WTC11 (cell line): ENCODE measurements at places on chromosomes 1 and 21. TPM values are rescaled to one million over a fixed set of nuclear protein-coding genes. Genes with fewer than 3 reads are reported as not detected.

DNA sequence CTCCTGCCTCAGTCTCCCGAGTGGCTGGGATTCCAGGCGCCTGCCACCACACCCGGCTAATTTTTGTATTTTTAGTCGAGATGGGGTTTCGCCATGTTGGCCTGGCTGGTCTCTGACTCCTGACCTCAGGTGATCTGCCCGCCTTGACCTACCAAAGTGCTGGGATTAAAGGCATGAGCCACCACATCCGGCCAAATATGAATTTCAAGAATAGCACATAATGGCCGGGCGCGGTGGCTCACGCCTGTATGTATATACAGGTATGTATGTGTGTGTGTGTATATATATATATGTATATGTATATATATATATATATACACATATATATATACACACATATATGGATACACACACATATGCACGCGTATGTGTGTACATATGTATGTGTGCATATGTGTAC, 95.2 kb downstream of the ZP4 start:
- no peaks in the 10 kb centered on the region for H3K27me3 ChIP-seq
- H3K27ac ChIP-seq: no peak overlapping the region
- H3K4me1 ChIP-seq: peaks cover 9% of the 10 kb centered on the region
- no peak overlapping the region for H3K4me3 ChIP-seq
- H3K36me3 ChIP-seq: no peaks in the 10 kb centered on the region
- no peak for DNase-seq

DNA sequence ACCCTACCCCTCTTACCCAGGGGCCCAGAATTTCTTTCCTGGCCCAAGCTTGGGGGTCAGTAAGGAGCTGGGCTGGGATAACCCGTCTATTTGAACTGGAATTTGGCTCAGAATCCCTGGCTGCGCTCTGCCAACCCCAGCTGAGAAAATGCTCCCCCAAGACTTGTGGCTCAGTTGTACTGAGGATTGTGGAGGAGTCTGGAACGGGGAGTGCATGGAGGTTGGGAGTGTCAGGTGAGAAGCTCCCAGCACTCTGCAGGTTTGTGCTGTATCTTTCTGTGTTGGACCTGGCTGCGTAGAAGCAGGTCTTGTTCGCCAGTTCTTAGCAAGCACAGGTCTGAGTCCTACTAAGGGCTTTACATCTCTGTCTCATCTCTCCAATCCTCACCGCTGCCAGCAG, 1.6 kb downstream of the TCEA3 start:
- peaks cover 11% of the 10 kb centered on the region for H3K36me3 ChIP-seq
- H3K4me3 ChIP-seq: no peak overlapping the region
- no peak overlapping the region for H3K27ac ChIP-seq
- peaks cover 11% of the 10 kb centered on the region for H3K4me1 ChIP-seq
- no peak for DNase-seq

DNA sequence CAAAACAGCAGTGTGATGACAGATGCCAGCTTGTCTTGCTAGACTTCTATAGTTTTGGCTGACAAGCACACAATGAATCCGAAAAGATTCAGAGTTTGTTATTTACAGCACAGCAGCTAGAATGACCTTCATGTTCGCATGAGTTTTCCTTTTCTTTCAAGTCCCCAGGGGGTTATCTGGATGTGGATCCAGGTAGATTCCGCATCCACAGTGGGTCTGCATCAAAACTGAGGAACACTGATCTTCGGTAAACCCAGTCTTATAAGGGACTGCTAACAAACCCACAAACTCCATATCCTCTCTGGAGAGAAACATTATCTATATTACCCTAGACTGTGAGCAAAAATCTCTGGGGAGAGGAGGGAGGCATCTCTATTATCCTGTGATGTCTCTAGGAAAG, 69.0 kb upstream of the DEPDC1 start:
- no peak overlapping the region for H3K4me3 ChIP-seq
- H3K27ac ChIP-seq: no peak overlapping the region
- no peak for DNase-seq
- no peaks in the 10 kb centered on the region for H3K36me3 ChIP-seq
- no peaks in the 10 kb centered on the region for H3K27me3 ChIP-seq

GRCh38 chr1:230210981-230211336, 143.9 kb downstream of the GALNT2 start:
- H3K36me3 ChIP-seq: peaks cover 2% of the 10 kb centered on the region; the same call in 1 of the 2 replicates
- no peak for DNase-seq

GRCh38 chr1:181813266-181813665, 248.2 kb downstream of the ZNF648 start:
- no peak overlapping the region for H3K4me3 ChIP-seq
- no peak overlapping the region for H3K27ac ChIP-seq
- H3K27me3 ChIP-seq: no peaks in the 10 kb centered on the region

DNA sequence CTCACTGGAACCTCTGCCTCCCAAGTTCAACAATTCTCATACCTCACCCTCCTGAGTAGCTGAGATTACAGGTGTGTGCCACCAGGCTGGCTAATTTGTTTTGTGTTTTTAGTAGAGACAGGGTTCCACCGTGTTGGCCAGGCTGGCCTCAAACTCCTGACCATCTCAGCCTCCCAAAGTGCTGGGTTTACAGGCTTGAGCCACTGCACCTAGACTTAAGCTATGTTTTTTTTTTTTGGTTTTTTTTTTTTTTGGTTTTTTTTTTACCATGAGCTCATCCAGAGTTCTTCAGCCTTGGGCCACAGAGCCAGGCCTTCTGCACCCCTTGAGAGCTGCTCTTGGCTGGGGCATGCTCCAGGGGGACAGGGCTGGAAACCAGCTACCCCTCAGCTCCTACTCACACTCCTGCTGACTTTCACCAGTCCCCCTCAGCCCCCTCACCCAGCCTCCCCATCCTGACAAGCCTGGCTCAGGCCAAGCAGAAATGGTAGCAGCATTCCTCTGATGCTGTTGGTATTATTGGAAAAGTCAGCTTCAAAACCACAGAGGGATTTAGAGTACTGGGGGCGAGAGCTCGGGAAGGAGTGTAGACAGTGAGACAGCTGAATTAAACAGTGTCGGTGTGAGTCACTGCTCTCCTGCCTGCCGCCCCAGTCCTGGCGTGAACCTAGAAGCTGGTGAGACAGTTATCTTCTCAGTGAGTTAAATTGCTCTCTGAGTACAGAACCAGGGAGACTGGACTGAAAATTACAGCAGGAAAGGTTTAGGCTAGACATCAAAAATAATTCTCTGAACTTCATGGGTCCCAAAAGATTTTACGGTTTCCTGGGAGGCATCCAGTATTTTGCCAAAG, 63.7 kb downstream of the NAV1 start:
- no peak overlapping the region for H3K27ac ChIP-seq
- H3K4me1 ChIP-seq: no peaks in the 10 kb centered on the region
- no peak for DNase-seq
- H3K4me3 ChIP-seq: no peak overlapping the region
- H3K36me3 ChIP-seq: no peaks in the 10 kb centered on the region
- H3K27me3 ChIP-seq: peaks cover 4% of the 10 kb centered on the region

Gene ANXA9
- total RNA-seq: 1.5 to 1.6 TPM (median 1.6 TPM) in 3 replicates

Gene GIPC2
- total RNA-seq: 0.83 to 1.6 TPM (median 1.1 TPM) in 3 replicates

DNA sequence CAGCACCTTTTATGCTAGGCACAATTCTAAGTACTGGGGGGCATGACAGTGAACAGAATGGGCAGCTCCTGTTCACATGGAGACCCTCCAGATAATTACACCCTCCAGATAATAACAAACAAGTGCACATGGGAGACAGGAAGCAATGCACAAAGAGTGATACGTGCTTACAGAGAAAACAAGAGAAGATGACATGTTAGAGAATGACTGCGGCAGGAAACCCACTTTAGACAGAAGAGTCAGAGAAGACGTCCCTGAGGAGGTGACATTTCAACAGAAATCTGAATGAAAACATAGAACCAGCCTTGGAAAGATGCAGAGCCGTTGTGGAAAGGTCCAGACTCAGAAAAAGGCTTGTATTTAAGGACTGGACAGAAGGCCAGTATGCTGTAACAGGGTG, 54.7 kb upstream of the ARTN start:
- H3K4me3 ChIP-seq: no peak overlapping the region
- no peaks in the 10 kb centered on the region for H3K36me3 ChIP-seq
- H3K27ac ChIP-seq: no peak overlapping the region
- DNase-seq: no peak
- peaks cover 11% of the 10 kb centered on the region for H3K4me1 ChIP-seq

GRCh38 chr1:172898866-172899265, 151.9 kb downstream of the TNFSF18 start:
- H3K27me3 ChIP-seq: no peaks in the 10 kb centered on the region
- H3K36me3 ChIP-seq: no peaks in the 10 kb centered on the region
- DNase-seq: no peak
- H3K4me1 ChIP-seq: peaks cover 13% of the 10 kb centered on the region
- no peak overlapping the region for H3K27ac ChIP-seq
- H3K4me3 ChIP-seq: no peak overlapping the region

GRCh38 chr21:45137612-45137937, 63.2 kb downstream of the ADARB1 start:
- H3K36me3 ChIP-seq: no peaks in the 10 kb centered on the region
- H3K27me3 ChIP-seq: no peaks in the 10 kb centered on the region
- 0 out of 2 replicates have a peak overlapping the region, but pooled peaks have one; percentile 22 for H3K27ac ChIP-seq
- H3K4me3 ChIP-seq: no peak overlapping the region
- DNase-seq: no peak

Gene CA6
- 0.11 TPM in 1 of 3 replicates, not detected in the others for total RNA-seq

DNA sequence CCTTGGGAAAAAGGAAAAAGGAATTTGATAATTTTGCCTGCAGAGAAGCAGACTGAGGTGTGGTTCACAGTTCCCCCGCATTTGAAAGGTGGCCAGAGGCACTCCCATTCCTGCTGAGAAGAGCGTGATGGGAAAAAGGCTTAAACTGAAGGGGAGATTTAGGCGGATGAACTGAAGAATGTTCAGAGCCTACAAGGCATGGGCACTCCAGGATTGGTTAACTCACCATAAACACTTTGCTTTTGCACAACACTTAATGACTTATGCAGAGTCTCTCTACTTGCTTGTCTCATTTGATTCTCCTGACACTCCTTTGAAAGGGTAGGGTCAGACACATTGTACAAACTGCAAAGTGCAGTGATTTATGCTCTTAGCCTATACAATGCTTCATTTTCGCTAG, 119.6 kb upstream of the RUNX1 start:
- no peak for DNase-seq
- H3K4me1 ChIP-seq: peaks cover 15% of the 10 kb centered on the region
- H3K27ac ChIP-seq: no peak overlapping the region
- H3K27me3 ChIP-seq: peaks cover 2% of the 10 kb centered on the region; the same call in 1 of the 2 replicates
- H3K4me3 ChIP-seq: no peak overlapping the region

Gene ARHGEF16
- total RNA-seq: 15.5 to 17.2 TPM (median 16.1 TPM) in 3 replicates

DNA sequence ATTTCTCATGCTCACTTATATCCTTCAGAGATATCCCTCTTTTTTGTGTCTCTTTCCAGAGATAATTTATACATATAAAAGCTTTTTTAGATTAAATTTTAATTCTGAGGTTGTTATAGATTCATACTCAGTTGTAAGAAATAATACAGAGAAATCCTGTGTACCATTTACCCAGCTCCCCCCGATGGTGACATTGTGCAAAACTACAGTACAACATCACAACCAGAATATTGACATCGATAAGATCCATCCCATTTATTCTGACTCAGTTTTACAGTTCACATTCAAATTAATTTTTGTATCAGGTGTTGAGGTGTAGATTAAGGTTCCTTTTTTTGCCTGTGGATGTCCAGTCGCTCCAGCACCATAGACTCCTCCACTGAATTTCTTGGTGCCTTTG, 14.3 kb downstream of the DMRTB1 start:
- H3K4me3 ChIP-seq: no peak overlapping the region
- no peaks in the 10 kb centered on the region for H3K36me3 ChIP-seq
- peaks cover 31% of the 10 kb centered on the region for H3K27me3 ChIP-seq
- peaks cover 21% of the 10 kb centered on the region for H3K4me1 ChIP-seq
- H3K27ac ChIP-seq: no peak overlapping the region

GRCh38 chr1:176073524-176074157, 133.4 kb downstream of the COP1 start:
- peaks cover 18% of the 10 kb centered on the region for H3K36me3 ChIP-seq
- no peak overlapping the region for H3K27ac ChIP-seq
- H3K4me1 ChIP-seq: peaks cover 13% of the 10 kb centered on the region

DNA sequence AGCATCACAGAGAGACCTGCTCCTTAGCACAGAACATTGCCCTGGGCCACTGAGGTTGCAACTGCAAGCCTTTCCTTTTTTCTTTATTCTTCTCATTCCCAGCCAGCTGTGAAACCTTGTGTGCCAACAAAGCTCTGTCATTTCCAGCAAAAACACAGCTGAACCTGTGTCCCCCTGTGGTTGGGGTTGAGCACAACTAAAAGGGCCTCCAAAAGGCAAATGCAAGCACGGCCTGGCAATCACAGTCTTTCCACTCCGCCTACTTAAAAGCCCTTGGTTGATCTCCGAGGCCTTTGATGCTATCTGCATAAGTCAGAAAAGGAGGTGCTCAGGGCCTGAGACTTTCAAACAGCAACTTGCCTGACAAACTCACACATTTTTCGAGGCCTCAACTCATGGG, 32.7 kb downstream of the SUSD4 start:
- H3K36me3 ChIP-seq: no peaks in the 10 kb centered on the region
- no peak overlapping the region for H3K4me3 ChIP-seq
- H3K27me3 ChIP-seq: no peaks in the 10 kb centered on the region; the same call in 1 of the 2 replicates
- no peaks in the 10 kb centered on the region; the same call in 1 of the 2 replicates for H3K4me1 ChIP-seq
- DNase-seq: no peak

GRCh38 chr1:227155004-227155403, 163.3 kb downstream of the CDC42BPA start:
- 0 out of 2 replicates have a peak, but pooled peaks cover 3% of the 10 kb centered on the region for H3K36me3 ChIP-seq
- no peaks in the 10 kb centered on the region for H3K27me3 ChIP-seq
- peaks cover 10% of the 10 kb centered on the region for H3K4me1 ChIP-seq
- no peak overlapping the region for H3K27ac ChIP-seq

GRCh38 chr1:108636876-108637275, 24.0 kb downstream of the HENMT1 start:
- H3K4me3 ChIP-seq: no peak overlapping the region
- no peak for DNase-seq
- H3K4me1 ChIP-seq: no peaks in the 10 kb centered on the region

Gene LYST
- total RNA-seq: 0.46 to 0.99 TPM (median 0.59 TPM) in 3 replicates

GRCh38 chr1:199851439-199852140, 175.9 kb upstream of the NR5A2 start:
- H3K4me3 ChIP-seq: no peak overlapping the region
- no peak overlapping the region for H3K27ac ChIP-seq
- no peaks in the 10 kb centered on the region for H3K36me3 ChIP-seq
- peaks cover 20% of the 10 kb centered on the region for H3K4me1 ChIP-seq
- DNase-seq: no peak

DNA sequence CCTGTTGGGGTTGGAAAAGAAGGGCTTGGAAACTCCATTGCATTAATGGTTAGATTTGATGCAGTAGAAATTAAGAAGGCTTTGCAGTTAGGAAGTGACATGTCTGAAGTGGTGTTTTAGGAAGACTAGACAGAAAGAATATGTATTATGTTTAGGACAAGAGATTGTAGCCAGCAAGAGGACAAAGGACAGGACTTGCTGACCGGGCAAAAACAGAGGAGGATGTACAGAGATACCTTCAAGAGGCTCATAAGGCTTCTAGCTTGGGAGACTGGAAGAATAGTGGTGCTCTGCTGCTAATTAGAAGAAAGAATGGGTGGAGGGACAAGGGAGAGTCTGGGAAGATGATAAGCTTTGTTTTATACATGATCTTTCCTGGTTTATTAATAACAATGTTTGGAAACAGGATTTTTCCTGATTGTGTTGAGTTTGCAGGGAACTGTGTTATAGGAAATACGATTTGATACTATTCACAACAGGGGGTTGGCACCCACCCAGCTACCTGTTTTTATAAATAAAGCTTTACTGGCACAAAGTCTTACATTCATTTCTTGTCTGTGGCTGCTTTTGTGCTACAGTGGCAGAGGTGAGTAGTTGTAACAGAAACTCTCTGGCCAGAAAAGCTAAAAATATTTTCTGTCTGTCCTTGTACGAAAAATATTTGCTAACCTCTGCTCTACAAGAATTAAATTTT, 37.1 kb upstream of the TMCO2 start:
- H3K36me3 ChIP-seq: peaks cover 11% of the 10 kb centered on the region
- no peaks in the 10 kb centered on the region for H3K4me1 ChIP-seq
- H3K27ac ChIP-seq: no peak overlapping the region; the same call in 1 of the 2 replicates

Gene C1orf74
- 4.1 to 4.6 TPM (median 4.4 TPM) in 3 replicates for total RNA-seq

GRCh38 chr1:220271706-220272046, 577 bp downstream of the RAB3GAP2 start:
- H3K36me3 ChIP-seq: peaks cover 19% of the 10 kb centered on the region
- no peaks in the 10 kb centered on the region for H3K27me3 ChIP-seq
- H3K4me3 ChIP-seq: no peak overlapping the region
- peaks cover 27% of the 10 kb centered on the region for H3K4me1 ChIP-seq
